ENCODE measurements at places on chromosomes 5 and 9.

- no peak for DNase-seq
Observed at GRCh38 chr5:154311362-154311761, 120.8 kb downstream of the GALNT10 start.

GRCh38 chr5:168844016-168844921 lies 265.1 kb upstream of the PANK3 start:
- DNase-seq = no peak

GRCh38 chr9:130451004-130451390 lies 6.2 kb downstream of the ASS1 start:
- no peak for DNase-seq

DNA sequence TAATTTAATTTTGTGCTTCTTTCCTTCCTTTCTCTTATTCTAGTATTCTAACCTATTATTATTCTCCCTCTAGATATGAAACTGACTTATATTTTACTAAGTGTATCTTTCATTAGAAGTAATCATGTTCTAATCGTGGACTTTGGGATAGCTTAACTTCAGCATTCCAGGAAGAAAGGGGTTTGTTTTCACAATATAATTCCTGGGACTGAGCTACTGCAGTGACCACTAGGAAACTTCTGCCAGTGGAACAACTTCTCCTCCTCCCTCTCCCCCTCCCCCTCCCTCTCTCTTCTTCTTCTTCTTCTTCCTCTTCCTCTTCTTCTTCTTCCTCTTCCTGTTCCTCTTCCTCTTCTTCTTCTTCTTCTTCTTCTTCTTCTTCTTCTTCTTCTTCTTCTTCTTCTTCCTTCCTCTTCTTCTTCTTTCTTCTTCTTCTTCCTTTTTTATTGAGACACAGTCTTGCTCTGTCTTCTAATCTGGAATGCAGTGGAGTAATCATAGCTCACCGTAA lies 127.9 kb downstream of the NNT start:
- DNase-seq = no peak

Data from uterus (tissue), 4 donors.